ENCODE measurements at places on chromosomes 4 and X.

DNA sequence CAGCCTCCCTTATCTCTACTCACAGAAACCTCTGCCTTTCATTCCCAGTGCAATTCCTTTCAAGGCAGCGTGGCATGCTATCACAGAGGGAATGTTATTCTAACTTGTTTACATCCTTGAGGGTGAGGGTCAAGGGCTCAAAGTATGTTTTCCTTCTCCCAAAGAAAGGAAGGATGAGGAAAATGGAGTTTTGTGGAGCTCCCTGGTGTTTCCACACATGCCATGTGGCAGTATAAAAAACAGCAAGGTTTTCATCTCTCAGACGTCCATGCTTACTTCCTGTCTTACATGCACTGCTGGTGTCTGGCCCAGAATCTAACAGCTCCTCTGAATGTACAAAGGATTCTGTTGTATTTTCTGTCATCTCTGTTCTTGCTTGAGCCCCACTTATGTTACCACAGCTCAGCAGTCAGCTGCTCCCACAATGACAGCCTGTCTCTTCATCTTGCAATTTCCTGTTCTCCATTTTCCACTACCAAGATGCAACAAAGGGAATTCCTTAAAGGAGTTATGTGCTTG, 128.0 kb downstream of the SNCA start:
- no peak for DNase-seq

GRCh38 chrX:137858106-137858505, 292.2 kb downstream of the ZIC3 start:
- no peak for DNase-seq

- DNase-seq = no peak
Measured at GRCh38 chr4:126756050-126756829, 876.5 kb upstream of the INTU start.

- no peak for DNase-seq
Measured at GRCh38 chr4:57100979-57101651, 9.1 kb downstream of the IGFBP7 start.

DNA sequence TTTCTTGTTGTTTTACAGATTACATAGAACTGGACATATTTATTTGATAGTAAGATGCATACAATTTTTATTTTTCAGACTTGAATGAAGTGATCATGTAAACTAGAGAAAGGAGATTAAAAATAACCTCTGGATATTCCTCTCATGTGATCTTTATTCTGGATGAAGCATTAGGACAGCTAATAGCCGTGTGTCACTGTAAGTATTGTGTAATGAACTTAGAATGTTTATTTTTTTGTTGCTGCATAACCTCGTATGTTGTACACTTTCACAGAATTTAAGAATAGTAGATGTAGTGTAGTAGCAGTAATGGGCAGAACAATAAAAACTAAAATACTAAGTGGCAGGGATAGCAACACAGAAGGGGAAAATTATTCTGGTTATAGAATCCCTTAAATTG, 2094.5 kb upstream of the TENM3 start:
- no peak for DNase-seq

- no peak for DNase-seq
Measured at GRCh38 chr4:128029907-128030306, 31.2 kb upstream of the LARP1B start.

DNA sequence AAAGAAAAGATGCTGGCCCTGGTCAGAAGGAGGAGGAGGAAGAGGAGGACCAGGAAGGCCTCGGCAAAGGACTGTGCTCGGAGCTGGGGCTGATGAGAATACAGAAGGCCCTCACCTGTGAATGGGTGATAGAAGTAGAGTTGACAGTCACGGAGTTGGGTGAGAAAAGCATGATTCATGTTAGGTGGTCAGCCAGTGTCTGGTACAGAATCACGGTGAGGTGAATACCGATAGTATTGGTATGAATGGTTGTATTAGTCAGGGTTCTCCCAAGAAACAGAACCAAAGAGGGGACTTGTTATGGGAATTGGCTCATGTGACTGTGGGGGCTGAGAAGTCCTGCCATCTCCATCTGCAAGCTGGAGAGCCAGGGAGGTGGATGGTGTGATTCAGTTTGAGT, 32.5 kb upstream of the FAM156A start:
- no peak for DNase-seq

DNA sequence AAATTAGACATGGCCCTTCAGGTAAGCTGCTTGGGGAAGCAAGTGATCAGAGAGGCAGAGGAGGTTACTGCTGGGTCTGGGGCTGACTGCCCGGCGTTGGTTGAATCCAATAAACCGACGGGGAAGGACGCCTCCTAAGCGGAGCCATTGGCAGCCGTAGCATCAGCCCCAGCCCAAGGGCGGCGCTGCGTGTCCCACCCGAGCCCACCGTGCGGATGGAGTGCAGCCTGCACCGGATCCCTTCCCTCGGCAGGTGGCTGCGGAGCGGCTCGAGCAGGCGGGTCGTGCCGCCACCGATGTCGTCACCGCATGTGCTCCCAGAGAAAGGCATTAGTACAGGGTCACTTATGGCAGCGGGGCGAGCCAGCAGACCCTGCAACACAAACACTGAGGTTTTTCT, 82.1 kb downstream of the ALPK1 start:
- no peak for DNase-seq

DNA sequence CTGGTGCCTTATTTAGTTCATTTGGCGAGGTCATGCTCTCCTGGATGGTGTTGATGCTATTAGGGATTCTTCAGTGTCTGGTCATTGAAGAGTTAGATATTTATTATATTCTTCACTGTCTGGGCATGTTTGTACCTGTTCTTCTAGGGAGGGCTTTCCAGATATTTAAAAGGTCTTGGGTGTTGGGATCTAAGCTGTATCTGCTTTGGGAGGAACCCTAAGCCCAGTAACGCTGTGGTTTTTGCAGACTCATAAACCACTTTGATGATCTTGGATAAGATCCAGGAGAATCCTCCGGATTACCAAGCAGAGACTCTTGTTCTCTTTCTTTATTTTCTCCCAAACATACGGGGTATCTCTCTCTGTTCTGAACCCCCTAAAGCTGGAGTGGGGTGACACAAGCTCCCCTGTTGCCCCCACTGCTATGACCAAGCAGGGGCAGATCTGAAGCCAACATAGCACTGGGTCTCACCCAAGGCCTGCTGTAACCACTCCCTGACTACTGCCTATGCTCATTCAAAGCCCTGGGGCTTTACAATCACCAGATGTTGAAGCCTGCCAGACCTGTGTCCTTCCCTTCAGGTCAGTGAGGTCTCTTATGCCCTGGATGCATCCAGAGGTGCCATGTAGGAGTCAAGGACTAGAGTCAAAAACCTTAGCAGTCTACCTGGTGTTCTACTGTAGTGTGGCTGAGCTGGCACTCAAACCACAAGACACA, 187.6 kb downstream of the GUCY2F start:
- DNase-seq = no peak

GRCh38 chrX:49999087-49999486, 76.7 kb downstream of the CLCN5 start:
- DNase-seq = no peak

- DNase-seq = no peak
Measured at GRCh38 chr4:150002561-150002960, 75.7 kb upstream of the DCLK2 start.

All from CD4-positive, alpha-beta T cell treated with Interleukin-4 for 4 hours (primary cell).